ENCODE measurements at places on chromosomes 11 and 22.

GRCh38 chr11:15819679-15820286 is 536.6 kb downstream of the SOX6 start:
- DNase-seq, result peak; percentile 83

DNA sequence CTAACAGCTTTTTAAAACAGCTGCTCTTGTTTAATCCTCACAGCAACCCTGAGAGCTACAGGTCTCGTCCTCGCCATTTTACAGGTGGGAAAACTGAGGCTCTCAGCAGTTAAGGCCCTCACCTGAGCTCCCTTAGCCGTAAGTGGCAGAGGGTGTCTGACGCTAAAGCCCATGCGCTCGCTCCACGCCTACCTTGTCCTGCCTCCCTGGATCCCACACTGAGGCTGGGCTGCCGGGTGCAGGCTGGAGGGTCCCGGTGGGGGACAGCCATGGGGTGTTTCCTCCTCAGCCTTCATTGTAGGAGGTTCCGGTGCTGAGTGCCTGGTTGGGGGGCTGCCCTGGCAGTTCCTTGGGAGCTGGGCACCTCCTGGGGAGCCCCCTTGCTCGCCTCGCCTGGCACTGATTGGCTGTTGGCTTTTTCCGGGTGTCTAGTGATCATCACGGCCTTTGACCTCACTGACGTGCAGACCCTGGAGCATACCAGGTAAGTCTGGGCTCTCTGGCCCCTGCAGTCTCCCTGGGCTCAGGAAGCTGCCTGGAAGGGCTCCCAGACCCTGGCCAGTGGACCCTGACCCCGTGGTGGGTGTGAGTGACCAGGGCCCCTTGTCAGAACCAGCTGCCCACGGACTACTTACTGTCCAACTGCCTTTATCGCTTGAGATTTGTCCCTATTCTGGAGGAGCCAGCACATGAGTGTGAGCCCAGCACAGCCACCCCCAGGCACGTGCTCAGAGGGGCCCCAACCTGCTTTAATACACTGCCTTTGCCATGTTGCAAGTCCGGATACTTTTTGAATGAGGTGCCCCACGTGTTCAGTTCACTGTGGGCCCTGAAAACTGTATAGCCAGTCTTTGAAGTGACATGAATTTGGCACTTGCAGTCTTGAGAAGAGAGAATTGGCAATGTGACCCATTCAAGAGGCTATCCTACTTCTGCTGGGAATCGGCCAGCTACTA is 12.6 kb downstream of the RAB36 start:
- no peak for DNase-seq

DNA sequence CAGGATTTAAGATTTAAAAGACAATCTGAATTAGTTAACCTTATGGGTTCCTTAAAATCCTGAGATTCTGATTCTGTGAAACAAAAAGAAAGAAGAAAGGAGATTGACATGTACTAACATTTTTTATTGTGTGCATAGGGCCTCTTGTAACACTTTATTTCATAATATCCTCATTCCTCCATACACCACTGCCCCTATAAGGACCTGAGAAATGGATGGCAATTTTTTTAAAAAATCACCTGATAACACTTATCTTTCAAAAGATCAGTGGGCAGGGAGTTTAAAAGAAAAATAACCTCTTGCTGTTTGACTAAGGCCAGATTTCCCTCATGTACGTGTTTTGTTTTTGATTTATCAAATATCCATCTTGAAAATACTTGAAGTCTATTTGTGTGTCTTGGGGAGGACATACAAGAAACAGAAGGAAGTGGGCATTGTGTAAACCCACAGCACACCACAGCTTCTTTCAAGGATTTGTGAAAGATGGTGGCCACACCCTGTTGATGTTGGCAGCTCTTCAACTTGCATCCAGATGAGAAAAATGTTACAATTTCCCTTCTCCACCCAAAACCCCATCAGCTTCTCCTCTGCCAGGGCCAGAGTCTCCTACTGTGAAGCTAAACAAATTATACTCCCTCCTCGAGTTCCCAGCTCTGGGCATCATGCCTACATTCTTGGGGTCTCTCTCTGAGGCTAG is 35.0 kb upstream of the MPEG1 start:
- no peak for DNase-seq

DNA sequence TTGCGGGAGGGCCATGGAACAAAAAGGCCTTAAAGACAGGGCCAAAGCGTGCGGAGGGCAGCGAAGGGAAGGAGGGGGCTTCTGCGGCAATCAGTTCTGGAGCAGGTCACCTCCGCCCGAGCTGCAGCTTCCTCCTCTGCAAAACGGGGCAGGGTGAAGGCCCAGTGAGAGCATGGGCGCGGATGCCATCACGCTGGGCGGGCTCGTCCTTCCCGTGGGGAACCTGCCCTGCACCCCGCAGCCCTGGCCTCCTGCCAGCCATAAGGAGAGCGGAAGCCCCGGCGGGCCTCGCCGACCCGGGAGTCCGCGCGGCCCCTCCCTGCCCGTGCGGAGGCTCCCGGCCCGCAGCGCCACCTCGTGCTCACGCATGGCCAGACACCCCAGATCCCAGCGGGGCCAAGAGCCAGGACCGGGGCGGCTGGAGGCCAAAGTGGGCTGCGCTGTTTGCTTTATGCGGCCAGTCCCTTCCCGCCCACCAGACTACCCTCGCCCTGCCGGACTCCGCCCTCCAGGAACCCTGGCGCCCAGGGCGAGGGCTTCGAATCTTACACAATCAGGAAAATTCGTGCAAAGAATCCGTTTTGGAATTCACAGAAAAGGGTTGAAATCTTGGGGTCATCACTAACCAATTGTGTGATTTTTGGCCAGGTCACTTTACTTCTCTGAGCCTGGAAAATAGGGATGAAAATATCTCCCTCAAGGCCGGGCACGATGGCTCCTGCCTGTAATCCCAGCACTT is 16.1 kb downstream of the TSKU start:
- peak; percentile 90 for DNase-seq

DNA sequence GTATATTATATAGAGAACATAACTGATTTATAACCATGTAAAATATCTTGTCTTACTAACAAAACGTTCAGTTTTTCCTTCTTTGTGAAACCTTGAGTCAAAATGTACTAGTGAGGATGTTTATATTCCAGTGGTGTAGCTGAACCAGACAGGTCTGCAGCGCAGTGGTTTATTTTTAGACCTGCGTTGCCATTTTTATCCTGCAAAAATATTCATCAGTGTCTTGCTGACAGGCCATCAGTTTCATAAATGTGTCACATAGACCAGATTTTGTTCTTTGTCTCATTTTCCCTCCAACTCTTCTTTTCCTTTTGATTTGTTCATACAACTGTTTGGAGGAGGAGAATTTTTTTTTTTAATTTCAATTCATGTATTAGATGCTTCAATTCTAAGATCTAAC is 43.1 kb downstream of the HSD17B12 start:
- DNase-seq, result no peak

- DNase-seq, result no peak
These were observed 31.9 kb downstream of the PPFIA1 start for GRCh38 chr11:70302419-70302752.

DNA sequence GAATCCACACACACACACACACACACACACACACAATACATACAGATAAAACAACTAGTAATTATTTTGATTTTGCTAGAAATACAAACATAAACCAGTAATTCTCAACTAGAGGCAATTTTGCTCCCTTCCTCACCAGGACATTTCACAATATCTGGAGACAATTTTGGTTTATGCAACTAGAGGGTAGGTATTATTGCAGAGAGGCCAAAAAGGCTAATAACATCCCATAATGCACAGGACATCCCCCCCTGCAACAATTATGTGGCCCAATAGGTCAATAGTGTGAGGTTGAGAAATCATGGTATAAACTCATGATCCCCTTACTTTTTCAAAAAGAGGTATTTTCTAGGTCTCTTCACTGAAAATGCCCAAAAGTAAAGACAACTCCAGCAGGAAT is 29.0 kb downstream of the PGR start:
- no peak for DNase-seq

DNA sequence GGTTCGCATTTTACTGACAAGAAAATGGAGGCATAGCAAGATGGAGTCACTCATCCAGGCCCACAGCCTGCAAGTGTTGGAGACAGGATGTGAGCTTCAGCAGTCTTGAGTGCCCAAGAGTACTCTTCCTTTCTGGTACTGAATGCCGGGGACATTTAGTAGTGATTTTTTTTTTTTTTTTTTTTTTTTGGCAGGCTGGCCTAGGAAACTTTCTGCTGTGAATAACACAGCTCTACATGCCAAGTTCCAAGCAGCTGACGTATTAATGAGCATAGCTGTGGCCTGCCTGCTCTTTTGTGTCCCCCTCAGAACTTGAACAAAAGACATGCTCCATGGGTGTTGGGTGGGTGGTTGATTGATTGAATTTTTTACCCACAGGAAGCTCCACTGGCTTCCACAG is 195.5 kb upstream of the CADM1 start:
- no peak for DNase-seq

DNA sequence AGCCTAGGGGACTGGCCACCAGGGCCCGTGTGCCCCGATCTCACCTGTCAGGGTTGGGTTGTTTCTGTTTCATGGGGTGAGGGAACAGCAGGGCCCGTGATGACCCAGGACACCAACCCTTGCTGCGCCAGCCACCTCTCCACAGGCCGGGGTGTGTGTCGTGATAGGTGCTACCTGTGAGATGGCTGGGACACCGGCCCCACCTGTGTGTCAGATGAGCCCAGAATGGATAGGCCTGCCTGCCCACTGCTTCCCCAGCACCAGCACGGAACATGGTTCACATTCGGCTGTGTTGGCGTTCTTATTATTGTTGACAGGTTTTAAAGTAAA is 7.1 kb downstream of the CLDN5 start:
- no peak for DNase-seq

GRCh38 chr11:18001191-18001590 is 11.7 kb downstream of the SERGEF start:
- DNase-seq, result no peak

DNA sequence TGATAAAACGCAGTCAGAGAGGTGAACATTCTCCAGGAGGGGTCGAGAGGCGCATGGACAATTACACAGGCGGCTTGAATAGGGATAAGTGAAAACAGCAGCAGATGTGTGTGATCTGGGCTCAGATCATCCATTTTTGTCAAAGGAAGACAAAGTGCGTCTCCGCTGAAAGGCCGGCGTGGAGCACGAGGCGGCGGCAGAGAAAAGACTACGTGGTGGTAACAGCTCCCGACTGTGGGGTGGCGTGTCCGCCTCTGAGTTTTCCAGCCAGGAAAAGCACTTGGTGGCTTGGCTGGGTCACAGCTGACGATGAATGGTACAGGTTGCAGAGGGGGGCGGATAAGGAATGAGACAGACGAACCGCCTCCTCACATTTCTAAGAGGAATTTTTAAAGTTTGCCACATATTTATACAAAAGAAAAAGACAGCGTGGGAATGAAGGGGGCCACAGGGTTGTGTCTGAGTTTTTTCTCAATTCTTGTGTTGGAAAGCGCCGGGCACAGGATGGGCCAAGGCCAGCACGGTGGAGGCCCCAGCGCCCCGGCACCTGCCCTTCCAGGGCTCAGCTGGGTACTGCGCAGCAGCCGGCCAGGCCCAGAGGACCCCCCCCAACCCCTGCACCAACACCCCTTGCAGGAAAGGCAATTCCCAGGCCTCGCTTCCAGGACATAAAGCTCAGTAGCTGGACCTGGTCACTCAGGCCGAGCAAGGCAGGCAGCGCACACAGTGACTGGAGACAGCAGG is 80.4 kb downstream of the TRMU start:
- DNase-seq, result no peak

DNA sequence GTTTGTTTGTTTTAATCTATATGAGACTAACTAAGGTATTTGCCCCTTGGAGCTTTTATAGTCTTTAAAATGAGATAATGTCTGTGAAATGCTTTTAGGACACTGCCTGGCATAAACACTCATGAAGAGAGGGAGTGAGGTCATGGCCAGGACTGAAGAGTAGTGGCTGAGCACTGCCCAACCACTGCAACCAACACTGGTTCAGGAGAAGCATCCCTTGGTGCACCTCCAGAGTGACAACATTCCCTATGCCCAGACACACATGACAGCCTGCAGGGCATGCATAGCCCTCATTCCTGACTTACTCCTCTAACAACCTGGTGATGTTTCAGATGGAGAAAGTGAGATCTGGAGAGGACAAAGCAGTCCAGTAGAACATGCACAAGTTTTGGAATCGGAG is 36.1 kb downstream of the ME3 start:
- DNase-seq, result no peak

GRCh38 chr22:46614025-46614931 is 5.9 kb upstream of the GRAMD4 start:
- DNase-seq, result no peak

- DNase-seq, result no peak
These were observed 21.3 kb upstream of the SHISAL1 start for GRCh38 chr22:44333847-44334635.

GRCh38 chr11:128924510-128925249 is 18.0 kb downstream of the TP53AIP1 start:
- no peak for DNase-seq

GRCh38 chr22:19641254-19641982 is 72.9 kb upstream of the SEPTIN5 start:
- peak; percentile 70 for DNase-seq

- no peak for DNase-seq
These were observed 53.0 kb upstream of the LRRC32 start for GRCh38 chr11:76723548-76723947.

All from glutamatergic neuron (in vitro differentiated cells).